ENCODE measurements at places on chromosomes 6 and 20. TPM values are rescaled to one million over a fixed set of nuclear protein-coding genes. Genes with fewer than 3 reads are reported as not detected.

Gene ADTRP
- 27.6 TPM for polyA plus RNA-seq

Gene PLN
- polyA plus RNA-seq = 14.6 TPM

Gene SIGLEC1
- polyA plus RNA-seq = 6.9 TPM

Gene SNPH
- 0.23 TPM for polyA plus RNA-seq

Gene VSX1
- polyA plus RNA-seq = not detected

Gene GPR63
- 0.73 TPM for polyA plus RNA-seq

Gene LY6G6D
- not detected for polyA plus RNA-seq

Gene STMND1
- not detected for polyA plus RNA-seq

Gene NQO2
- 16.1 TPM for polyA plus RNA-seq

Gene APCDD1L
- 0.22 TPM for polyA plus RNA-seq
